Endothelial cell of umbilical vein (primary cell): ENCODE measurements at places on chromosomes 5 and 9. TPM values are rescaled to one million over a fixed set of nuclear protein-coding genes. Genes with fewer than 3 reads are reported as not detected.

DNA sequence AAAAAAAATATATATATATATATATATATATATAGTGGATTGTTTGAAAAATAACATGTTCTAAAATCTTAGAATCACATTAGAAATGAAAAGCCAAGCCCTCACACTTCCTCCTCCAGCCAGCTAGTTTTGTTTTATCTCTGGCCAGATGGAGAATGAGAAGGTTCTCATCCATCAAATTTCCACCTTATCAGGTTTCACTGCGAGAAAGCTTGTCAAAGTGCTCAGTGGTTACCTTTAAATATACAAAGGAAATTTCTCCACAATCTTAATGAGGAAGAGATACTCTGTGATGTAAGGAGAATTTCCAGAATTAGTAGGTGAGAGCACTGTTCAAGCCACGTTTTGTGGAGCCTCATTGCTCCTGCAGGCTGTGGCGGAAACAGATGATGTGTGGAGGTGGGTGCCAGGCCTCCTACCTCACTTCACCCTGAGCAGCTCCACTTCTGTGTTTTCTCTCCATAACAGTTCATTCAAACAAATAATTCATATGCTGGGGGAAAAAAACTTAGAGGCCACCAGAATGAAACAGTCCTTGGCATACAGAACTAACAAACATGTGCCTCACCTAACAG is 71.9 kb downstream of the CDK5RAP2 start:
- no peaks in the 10 kb centered on the region for H3K4me1 ChIP-seq
- no peak for DNase-seq
- H3K36me3 ChIP-seq = no peaks in the 10 kb centered on the region

DNA sequence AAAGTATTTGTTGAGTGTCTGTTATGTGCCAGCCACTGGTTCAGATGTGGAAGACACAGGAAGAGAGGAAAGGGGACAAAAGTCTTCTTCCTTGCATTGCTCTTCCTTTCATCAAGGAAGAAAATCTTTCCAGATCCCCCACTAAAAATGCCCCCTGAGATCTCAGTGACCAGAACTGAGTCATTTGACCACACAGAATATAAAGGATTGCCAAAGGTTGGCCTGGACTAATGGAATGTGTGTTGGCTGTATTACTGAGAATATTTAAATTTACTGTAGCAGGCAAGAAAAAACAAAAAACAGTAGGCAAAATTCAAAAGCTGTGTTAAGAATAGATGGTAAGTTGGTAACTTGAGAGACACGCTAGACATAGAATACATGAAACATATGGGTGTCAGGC is 10.0 kb upstream of the SEPTIN8 start:
- H3K27me3 ChIP-seq = no peaks in the 10 kb centered on the region
- no peak overlapping the region for H3K4me3 ChIP-seq
- H3K27ac ChIP-seq = no peak overlapping the region
- no peaks in the 10 kb centered on the region for H3K36me3 ChIP-seq
- no peak for DNase-seq
- peaks cover 6% of the 10 kb centered on the region for H3K4me1 ChIP-seq

GRCh38 chr5:95839658-95840057 is 17.1 kb upstream of the GLRX start:
- no peaks in the 10 kb centered on the region for H3K36me3 ChIP-seq
- no peak overlapping the region for H3K4me3 ChIP-seq
- no peaks in the 10 kb centered on the region for H3K27me3 ChIP-seq
- H3K27ac ChIP-seq = no peak overlapping the region
- no peak for DNase-seq
- H3K4me1 ChIP-seq = peaks cover 21% of the 10 kb centered on the region

DNA sequence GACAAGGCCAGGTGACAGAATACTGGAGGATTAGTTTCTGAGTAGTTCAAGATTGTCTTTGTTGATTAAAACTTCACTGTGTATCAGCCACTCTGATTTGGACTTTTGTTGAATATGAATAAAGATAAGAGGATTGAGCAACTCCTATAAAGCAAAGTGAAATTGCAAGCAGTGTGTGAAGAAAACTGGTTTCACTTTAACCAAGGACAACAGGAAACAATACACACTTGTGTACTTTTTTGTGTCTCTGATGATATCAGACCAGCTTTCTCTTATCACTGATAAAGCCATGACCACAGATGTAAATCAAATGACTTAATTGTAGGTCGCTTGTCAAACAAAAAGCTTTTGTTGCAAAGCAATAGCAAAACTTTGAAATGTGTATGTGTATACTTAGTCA is 268.6 kb downstream of the FER start:
- no peaks in the 10 kb centered on the region for H3K4me1 ChIP-seq
- no peaks in the 10 kb centered on the region for H3K27me3 ChIP-seq
- H3K4me3 ChIP-seq = no peak overlapping the region
- no peaks in the 10 kb centered on the region for H3K36me3 ChIP-seq

MPDZ gene
- total RNA-seq = 52.3 and 54.4 TPM in 2 replicates

GARIN3 gene
- not detected in 2 replicates for total RNA-seq

OSMR gene
- 12.8 and 19.7 TPM in 2 replicates for total RNA-seq

ANKRD20A1 gene
- total RNA-seq = 2.5 and 5.2 TPM in 2 replicates
